ENCODE measurements at places on chromosomes 13 and 19.

GRCh38 chr19:28864024-28864503 lies 348.9 kb downstream of the UQCRFS1 start:
- no peak for DNase-seq

DNA sequence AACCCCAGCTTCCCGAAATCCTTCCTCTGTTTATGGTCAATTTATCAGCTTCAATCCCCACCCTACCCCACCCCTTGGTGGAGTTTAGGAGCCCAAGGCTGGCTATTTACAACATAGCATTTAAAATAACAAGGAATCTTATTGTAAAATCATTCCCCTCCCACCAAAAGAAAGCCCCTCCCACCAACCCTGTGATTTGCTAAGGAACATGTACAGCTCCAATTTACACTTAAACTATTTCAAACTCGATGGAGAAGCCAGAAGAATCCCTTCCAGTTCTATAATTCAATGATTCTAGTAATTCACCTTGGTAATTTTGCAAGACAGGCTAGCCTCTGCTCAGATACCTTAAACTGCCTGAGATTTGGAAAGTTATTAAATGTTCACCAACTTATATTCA lies 3.0 kb downstream of the LATS2 start:
- DNase-seq, result no peak

- no peak for DNase-seq
Observed at GRCh38 chr13:45704854-45705695, 3.0 kb downstream of the CBY2 start.

DNA sequence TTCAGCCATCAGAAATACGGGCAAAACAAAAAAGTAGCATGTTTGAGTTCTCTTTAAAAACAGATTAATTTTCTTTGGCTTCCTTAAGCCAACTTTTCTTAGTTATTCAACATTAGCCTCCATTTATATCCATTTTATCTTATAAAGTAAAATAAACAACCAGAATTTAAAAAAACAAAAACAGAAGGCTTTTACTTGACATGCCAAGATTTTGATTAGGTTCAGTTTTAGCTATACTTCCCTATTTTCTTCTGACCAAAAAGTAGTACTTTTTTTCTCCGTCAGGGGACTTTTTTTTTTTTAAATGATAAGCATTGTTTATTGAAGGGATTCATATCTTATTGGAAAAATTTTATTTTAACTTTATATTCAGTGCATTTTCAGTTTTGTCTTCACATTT lies 18.1 kb downstream of the RNASEH2B start:
- DNase-seq, result no peak

- DNase-seq, result no peak
Observed at GRCh38 chr13:24922387-24922744, 158.4 kb downstream of the RNF17 start.

DNA sequence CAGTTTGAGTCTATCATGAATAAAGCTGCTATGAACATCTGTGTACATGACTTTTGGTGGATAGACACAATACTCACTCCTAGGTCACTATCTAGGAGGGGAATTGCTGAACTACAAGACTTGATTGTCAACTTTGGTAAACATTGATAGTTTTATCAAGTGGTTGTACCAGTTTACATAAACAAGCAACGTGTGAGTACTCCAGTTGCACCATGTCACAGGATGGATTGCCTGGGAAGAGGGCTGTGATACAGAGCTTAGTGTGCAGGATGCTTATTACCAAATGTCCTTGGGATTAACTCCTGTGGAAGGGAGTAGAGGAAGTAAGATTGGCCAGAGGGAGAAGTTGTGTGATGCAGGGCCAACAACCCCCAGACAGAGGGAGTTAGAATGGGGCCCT lies 37.7 kb downstream of the RAP2A start:
- no peak for DNase-seq

- no peak for DNase-seq
Observed at GRCh38 chr13:110336681-110337080, 29.6 kb downstream of the COL4A2 start.

DNA sequence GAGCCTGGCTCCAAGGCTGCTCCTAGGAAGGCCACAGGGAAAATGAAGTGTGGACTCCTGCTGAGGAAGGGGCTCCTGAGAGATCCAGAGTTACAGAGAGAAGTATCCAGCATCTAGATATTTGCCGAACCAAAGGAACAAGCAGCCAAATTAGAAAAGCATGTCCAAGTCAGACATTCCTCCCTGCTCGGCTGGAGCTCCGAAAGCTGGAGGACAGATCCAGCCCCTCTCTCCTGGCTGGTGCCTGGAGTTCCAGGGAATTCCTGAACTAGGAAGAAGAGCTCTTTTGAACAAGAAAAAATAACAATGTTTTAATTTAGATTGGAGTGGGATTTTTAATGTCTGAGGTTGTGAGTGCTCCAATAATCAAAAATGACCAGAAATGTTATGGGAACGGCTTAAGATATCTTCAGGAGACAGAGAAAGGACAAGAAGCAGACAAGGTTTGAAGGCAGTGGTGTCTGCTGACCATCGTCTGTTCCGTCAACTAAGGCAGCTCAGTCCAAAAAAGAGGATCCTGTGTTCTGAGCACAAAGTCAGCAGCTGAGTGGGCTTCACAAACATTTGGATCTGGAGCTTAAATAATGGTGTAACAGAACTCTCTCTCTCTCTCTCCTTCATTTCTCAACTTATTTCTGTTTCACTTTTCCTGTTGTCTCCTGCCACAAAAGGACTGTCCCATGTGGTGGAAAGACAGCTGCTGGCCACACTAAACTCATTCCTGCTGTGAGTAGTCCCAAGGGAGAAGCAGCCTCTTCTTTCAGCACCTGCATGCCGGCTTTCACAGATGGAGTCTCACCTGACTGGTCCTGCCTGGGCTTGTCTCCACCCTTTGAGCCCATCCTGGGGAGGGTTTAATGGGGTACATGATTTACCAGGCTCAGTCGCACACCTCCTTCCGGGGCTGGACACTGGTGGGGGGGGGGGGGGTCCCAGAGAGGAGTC lies 31.5 kb upstream of the IRS2 start:
- no peak for DNase-seq

DNA sequence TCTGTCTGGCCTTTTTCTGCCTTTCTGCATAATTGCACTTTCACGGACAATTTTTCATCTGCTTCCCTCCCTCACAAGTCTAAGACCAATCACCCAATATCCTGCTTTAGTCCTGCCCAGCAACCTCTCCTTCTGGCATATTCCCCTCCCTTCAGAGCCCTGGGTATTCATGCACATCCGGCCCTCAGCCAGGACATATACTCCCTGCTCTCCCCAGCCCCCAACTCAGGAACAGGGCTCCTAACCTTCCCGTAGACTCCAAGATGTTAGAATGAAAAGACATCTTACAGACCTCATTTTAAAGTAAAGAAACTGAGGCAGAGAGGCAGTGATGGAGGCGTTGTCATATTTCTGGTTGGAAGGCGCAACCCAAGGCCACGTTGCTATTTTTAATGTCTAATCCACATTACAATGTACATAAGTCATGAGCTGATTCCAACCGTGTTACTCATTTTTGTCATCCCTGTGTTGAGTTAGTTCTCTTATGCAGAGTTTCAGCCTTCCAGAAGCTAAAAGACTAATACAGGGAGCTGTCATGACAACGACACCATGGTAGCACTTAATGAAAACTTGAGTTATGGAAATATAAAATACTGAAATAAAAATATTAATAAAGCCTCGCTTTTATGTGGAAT lies 209.2 kb downstream of the TSHZ3 start:
- no peak for DNase-seq

GRCh38 chr19:19434483-19435045 lies 29.1 kb downstream of the GATAD2A start:
- no peak for DNase-seq

- no peak for DNase-seq
Observed at GRCh38 chr19:3112375-3113099, 18.4 kb downstream of the GNA11 start.

GRCh38 chr13:19961489-19961888 lies 3.0 kb downstream of the ZMYM2 start:
- no peak for DNase-seq

DNA sequence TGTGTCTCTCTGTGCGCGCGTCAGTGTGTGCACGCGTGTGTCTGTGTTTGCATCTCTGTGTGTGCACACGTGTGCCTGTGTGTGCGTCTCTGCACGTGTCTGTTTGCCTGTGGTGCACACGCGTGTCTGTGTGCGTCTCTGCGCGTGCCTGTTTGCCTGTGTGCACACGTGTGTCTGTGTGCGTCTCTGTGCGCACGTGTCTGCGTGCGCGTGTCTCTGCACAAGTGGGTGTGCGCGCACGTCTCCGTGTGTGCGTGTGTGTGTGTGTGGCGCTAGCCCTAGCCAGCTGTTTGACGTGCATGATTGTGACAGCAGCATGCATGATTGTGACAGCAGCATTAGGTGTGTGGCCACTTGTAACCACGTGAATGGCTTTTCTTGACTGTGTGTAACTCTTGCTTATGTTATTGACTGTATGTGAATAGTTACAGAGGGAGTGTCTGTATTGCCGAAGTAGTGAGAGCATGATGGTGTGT lies 31.1 kb downstream of the ZNF146 start:
- no peak for DNase-seq
